ENCODE measurements at places on chromosomes 2 and 18. TPM values are rescaled to one million over a fixed set of nuclear protein-coding genes. Genes with fewer than 3 reads are reported as not detected.

The FSHR gene
- total RNA-seq = not detected

DNA sequence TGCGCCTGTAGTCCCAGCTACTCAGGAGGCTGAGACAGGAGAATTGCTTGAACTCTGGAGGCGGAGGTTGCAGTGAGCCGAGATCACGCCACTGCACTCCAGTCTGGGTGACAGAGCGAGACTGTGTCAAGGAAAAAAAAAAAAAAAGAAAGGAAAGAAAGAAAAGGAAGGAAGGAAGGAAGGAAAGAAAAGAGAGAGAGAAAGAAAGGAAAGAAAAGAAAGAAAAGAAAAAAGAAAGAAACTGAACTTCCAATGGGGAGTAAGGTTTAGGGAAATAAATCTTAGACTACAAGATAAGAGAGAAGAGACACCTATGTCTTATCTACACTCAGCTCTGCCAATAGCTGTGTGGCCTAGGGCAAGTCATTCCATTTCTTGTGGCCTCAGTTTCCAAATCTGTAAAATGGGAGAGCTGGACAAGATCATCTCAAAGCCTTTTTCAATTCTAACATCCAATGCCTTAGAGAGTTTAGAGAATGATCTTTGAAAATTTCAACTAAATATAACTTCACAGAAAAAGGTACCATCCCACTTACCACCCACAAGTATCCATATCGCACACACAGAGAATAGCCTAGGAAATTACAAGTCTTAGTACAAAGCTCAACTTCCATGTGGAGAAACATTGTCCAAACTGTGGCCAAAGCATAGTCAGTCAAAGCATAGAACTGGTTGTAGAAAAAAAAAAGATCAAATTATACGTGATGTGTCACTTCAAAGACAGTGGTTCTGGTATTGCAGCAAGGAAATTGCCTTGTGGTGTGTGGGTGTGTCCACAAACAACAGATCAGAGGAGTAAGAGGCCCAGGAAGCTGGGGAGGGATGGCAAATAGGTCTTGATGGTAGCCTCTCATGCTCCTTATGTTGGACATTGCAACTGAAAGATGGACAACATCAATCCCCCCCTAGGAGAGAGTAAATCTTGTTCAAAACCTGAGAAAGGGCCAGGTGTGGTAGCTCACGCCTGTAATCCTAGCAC lies 42.4 kb downstream of the SLC14A2 start:
- DNase-seq = no peak
- no peaks in the 10 kb centered on the region for H3K36me3 ChIP-seq
- H3K27me3 ChIP-seq = no peaks in the 10 kb centered on the region
- no peak overlapping the region for H3K27ac ChIP-seq

GRCh38 chr2:105772362-105772761 lies 27.6 kb downstream of the NCK2 start:
- H3K27ac ChIP-seq = no peak overlapping the region
- no peak overlapping the region for H3K4me3 ChIP-seq
- no peaks in the 10 kb centered on the region for H3K27me3 ChIP-seq

DNA sequence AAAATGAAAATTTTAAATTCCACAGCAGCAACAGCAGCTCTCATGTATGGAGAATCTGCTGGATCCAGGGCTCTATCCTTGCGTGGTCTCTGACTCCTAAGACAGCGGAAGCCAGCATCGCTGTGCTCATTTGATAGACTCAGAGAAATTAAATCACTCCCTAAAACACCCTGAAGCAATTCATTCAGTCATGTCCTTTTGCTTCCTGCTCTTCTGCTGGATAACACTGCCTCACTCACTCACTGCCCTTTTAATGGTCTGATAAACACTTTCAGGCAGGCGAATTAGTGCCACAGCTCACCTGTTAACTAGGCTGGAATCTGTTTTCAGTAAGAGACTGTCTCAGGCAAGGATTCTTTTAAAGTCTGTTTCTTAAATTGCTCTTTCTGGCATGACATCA lies 10.0 kb downstream of the WIPF1 start:
- no peak for DNase-seq
- H3K36me3 ChIP-seq = peaks cover 3% of the 10 kb centered on the region
- no peak overlapping the region for H3K4me3 ChIP-seq
- no peak overlapping the region for H3K27ac ChIP-seq
- peaks cover 23% of the 10 kb centered on the region for H3K4me1 ChIP-seq

DNA sequence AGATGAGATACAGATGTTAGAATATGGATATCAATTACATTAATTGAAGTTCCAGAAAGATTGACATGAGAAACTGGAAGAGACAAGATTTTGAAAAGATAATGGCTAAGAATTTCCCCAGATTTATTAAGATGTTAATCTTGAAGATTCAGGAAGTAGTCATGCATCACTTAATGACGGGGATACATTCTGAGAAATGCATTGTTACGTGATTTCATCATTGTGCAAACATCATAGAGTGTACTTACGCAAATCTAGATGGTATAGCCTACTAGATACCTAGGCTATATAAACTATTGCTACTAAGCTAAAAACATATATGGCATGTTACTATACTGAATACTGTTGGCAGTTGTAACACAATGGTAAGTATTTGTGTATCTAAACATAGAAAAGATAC lies 6.8 kb upstream of the CHMP3 start:
- H3K27ac ChIP-seq = no peak overlapping the region
- H3K27me3 ChIP-seq = no peaks in the 10 kb centered on the region
- no peaks in the 10 kb centered on the region for H3K36me3 ChIP-seq
- peaks cover 6% of the 10 kb centered on the region for H3K4me1 ChIP-seq
